Immature natural killer cell (primary cell): ENCODE measurements at places on chromosomes 16 and 17.

- DNase-seq = no peak
These were observed 1.2 kb downstream of the ARHGAP17 start for GRCh38 chr16:25013751-25014499.

- no peak for DNase-seq
These were observed 235.5 kb downstream of the MRTFB start for GRCh38 chr16:14306485-14307058.

GRCh38 chr16:80142281-80142680 lies 398.5 kb upstream of the DYNLRB2 start:
- no peak for DNase-seq

- no peak for DNase-seq
These were observed 3.4 kb downstream of the BHLHA9 start for GRCh38 chr17:1273492-1274244.

DNA sequence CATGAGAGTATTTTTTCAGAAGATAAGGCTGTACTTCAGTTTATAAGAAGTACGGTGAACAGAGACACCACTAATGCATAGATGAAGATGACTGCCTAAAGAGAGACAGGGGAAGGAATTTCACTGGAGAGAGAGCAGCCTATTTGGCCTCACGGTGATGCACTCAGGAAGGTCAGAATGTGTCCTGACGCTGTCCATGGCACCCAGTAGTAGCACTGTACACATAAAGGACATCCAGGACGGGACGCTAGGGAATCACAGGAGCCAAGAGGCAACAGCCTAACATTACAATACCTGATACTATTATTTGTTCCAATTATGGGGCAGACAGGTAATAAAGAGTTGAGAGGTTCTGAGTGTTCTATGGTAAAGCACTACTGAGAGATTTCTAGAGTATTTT lies 24.9 kb upstream of the LRRC37A start:
- DNase-seq = no peak

DNA sequence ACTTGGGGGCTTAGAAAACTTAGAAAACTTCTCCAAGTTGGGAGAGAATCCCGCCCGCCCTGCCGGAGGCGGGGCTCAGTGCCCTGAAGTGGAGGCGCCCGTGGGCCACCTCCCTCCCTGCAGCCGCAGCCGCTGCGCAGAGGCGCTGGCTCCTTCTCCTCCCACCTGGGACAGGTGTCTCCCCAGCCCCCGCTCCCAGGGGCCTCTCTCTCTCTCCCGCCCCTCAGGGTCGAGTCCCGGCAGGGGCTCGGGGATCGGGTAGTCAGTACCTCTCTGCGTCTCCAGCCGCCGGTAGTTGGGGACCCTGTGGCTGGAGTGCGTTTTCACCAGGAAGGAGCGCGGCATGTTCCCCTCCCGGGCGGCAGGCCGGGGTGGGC lies 257 bp downstream of the SNAI3 start:
- no peak for DNase-seq

DNA sequence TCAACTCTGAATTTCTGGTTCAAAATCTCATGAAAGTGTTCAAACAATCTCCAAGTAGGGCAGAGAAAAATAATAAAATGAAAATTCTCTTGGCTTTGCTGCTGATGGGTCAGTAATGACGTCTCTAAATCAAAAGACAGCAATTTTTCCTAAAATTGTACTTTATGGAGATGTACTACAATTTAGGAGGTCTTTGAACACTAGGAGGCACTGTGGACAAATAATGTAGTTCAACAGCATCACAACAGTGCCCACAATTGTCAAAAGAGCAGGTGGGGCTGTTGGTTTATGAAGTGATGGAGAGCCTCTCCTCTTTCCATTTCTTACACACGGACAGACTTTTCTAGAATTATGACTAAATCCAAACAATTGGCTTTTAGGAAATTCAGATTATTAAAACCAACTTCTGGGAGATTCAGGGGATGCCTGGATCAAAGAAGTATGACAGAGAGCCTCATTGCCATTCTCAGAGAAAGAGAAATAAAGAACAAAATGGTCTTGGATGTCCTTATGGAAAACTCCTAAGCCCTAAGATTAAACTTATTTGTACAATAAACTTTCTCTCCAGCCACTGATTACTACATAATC lies 23.8 kb downstream of the EZH1 start:
- peak; percentile 49 for DNase-seq

GRCh38 chr16:47866423-47866822 lies 289.4 kb downstream of the ABCC12 start:
- DNase-seq = no peak

- no peak for DNase-seq
These were observed 59.3 kb upstream of the MRTFB start for GRCh38 chr16:14011846-14012245.

DNA sequence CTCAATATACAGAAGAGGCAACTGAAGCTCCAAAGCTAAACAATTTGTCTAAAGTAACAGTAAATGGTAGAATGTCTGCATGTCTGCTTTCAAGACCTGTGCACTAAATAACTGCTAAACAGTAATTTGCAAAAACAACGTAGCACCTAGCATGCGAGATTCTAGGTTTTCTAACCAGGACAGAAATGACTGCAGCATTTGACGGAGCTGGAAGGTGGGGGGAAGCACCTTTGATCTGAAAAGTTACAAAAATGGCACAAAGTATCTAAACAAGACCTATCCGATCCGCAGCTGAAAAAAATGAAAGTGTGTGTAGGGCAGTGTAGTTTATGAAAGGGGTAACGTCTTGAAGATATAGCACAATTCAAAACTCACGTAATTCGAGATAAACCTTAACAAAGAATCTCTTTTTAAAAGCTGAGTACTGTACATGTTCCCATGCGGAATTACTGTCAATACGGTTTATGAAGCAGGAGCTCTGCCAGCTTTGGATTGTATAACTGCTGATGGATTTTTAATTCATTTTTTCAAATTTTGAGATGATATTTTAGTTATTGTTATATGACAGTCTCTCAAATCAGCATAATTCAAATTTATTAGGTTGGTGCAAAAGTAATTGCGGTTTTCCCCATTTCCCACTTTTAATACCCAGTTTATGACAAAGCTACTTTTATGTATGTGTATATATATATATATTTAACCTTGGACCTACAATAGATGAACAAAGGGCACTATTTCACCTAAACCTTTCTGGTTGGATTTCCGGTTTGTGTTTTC lies 1.2 kb upstream of the WIPI1 start:
- DNase-seq = no peak

GRCh38 chr17:72206376-72206775 lies 85.6 kb downstream of the SOX9 start:
- no peak for DNase-seq

GRCh38 chr17:17934806-17935205 lies 37.4 kb downstream of the TOM1L2 start:
- DNase-seq = no peak

DNA sequence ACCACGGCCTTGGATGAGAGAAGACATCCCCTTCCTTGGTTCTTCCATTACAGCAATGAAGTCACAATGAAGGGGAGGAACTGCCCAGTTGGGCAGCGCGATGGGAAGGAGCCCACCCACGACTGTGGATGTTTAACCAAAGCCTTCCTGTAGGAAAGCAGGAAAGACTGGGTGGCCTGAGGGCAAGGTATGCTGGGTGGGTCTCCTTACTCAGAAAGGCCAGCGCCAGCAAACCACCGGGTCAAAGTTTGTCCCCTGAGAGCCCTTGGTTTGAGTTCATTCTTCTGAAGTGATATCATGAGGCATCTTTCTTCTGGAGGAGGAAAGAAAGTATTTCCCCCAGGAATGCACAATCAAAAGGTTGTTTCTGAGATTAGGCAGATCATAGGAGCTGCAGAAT lies 105.2 kb downstream of the C16orf95 start:
- no peak for DNase-seq

DNA sequence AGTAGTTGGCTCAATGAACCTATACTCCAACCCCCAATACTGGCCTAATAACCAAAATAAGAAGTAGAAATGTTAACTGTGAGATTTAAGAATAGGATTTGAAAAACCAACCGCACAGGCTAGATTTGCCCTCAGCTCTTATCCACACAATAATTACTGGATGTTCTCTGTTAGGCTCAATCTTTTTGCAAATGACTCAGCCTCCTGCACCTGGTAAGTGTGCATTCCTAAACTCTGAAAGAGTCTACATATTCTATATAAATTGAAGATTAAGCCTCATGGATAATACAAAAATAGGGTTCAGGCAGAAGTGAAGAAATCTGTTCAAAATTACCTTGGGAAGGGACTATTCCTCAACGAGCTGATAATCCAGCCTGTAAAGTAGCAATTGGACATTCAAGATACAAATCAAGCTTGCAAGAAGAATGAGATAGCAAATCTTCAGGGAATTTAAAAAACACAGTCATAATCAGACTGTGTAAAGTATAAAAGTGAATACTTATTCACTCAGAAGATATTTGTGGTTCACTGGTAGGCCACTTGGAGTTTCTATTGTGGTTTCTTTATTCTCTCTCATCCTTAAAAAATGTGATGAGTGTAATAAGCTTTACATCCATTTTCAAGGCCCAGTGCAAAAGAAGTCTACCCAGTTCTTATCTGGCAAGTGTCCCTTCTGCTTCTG lies 931.9 kb upstream of the SOX9 start:
- no peak for DNase-seq

DNA sequence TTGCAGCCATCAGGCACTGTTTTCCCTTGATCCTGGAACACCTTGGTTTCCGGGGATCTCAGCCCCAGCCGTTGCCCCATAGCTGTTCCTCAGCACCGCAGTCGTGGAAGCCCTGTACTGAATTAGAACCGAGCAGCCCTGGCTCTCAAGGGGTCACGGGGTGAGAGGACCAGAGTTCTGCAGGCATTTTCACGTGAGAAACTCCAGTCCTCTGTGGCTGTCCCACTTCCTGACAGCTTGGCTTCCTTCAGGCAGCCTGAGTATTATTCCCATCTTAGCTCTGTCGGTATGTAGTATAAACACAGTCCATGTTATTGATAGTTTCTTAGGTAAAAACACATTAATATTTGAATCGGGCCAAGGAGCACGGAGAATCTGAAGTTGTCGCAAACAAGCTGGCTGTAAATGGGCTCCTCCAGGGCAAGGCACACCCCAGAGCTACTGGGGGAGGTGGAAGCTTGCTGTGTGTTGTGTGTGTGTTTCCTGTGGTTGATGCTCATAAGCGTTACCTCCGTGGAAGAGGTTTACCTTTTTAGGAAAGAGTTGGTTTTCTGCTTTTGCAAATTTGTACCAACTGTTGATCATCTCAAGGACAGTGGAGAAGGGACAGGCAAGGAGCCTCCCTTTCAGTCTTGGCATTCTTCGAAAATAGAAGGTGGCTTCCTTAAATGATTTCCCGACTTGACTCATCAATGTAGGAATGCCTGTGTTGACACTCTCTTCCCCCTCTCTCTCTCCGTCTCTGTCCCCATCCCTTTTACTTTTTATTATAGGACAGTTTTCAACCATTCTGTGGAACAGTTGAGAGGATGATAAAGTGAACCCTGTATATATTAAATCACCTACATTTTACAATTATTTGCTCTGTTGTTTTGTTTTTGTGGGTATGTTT lies 208.9 kb upstream of the CHMP6 start:
- no peak for DNase-seq

GRCh38 chr16:31333686-31334649 lies 21.0 kb upstream of the ITGAX start:
- peak; percentile 46 for DNase-seq
